ENCODE measurements at places on chromosomes 6 and 20.

DNA sequence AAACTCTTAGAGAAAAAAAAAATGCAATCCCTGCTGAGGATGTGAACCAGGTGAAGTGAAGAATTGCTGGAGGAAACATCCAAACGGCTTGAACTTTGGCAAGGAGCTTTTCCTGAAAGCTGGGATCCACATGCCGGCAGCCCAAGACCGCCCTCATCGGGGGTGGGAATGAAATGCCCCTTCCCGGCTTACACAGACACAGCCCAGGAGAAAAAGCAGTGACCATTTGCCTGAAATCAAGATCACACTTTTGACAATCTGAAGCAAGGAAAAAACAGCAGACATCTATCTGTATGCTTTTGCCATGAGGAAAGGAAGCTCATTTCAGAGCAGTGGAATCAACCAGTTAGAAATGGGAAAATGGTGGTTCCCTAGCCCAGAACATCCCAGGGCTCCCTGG, 254.5 kb downstream of the TAF4 start:
- H3K36me3 ChIP-seq, result no peaks in the 10 kb centered on the region
- no peak overlapping the region for H3K27ac ChIP-seq
- no peaks in the 10 kb centered on the region for H3K27me3 ChIP-seq
- no peaks in the 10 kb centered on the region for H3K4me1 ChIP-seq

- H3K4me3 ChIP-seq, result no peak overlapping the region
- peaks cover 4% of the 10 kb centered on the region for H3K4me1 ChIP-seq
- H3K36me3 ChIP-seq, result no peaks in the 10 kb centered on the region
- H3K27ac ChIP-seq, result no peak overlapping the region
Measured at GRCh38 chr6:166621114-166621540, 5.9 kb downstream of the RPS6KA2 start.

DNA sequence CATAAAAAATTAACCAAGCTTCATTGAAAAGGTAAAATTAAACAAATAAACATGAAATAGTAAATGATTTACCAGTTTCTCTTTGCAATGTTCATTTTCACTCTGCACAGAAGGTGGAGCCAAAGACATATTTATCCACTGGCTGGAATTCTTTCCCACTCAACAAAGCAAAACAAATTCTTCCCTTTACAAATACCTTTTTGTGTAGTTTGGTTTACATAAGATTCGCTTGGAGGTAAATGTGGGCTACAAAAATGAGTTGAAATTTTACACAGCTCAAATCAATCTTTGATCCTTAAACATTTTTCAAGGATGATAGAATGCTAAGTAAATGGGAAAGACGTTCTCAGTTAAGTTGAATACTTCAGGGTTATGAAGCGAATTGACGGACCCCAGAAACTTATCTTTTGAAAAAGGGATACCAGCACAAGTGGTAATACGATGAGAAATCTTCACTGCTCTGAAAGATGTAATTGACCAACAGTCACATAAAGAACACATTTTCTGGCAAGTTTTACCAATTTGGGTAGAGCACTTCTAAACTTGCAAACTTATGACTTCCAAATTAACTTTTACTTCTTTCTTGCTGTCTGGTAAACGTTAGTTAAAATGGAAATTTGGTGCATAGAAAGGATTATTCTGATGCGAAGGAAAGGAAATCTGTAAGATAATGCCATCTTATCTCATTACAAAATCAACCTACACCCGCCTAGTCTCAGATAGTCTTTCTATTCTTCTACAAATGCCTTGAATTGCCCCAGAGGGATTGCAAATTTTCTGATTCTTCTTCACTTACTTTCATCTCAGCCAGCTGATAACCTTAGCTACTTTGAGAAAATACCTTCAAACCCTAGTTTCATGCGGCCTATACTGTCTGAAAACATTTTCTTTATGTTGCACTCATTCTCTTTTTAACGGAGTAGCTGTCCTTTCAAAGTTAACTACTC, 4.7 kb upstream of the GJA1 start:
- no peaks in the 10 kb centered on the region for H3K36me3 ChIP-seq
- H3K4me3 ChIP-seq, result no peak overlapping the region
- H3K4me1 ChIP-seq, result no peaks in the 10 kb centered on the region
- H3K27ac ChIP-seq, result no peak overlapping the region
- peaks cover 14% of the 10 kb centered on the region for H3K27me3 ChIP-seq

GRCh38 chr6:158086504-158087223, 81.4 kb downstream of the SERAC1 start:
- DNase-seq, result no peak
- peak overlapping the region; percentile 70 for H3K27ac ChIP-seq
- peaks cover 47% of the 10 kb centered on the region for H3K36me3 ChIP-seq
- peaks cover 21% of the 10 kb centered on the region for H3K4me1 ChIP-seq
- no peaks in the 10 kb centered on the region for H3K27me3 ChIP-seq
- no peak overlapping the region for H3K4me3 ChIP-seq

GRCh38 chr20:58621906-58622548, 29.1 kb upstream of the STX16 start:
- H3K27me3 ChIP-seq, result peaks cover 7% of the 10 kb centered on the region
- H3K4me1 ChIP-seq, result peaks cover 2% of the 10 kb centered on the region
- no peak overlapping the region for H3K27ac ChIP-seq
- no peak for DNase-seq

DNA sequence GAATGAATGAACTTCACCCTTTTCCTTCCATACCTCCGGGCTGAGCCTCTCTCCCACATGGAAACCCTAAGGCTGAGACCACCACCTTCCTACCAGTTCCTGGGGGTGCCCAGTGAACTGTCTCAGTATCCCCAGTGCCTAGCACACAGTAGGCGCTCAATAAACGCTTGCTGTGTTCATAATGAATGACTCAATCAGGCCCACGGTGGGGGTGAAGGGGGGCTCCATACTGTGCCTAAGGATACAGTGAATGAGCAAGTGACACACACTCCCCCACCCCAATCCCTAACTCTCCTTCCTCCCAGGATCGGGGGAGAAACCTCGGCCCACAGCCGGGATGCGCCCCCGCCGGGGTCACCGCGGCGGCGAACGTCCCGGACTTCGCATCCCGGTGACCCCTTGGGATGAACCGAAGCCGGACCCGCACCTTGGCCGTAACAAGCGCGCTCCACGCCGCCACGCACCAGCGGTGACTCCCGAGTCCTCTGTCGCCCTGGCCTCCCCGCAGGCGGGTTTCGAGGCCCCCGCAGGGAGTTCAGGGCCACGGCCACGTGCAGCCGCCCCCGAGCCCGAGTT, 592 bp downstream of the KCNG1 start:
- no peak overlapping the region for H3K4me3 ChIP-seq
- DNase-seq, result no peak
- H3K4me1 ChIP-seq, result peaks cover 3% of the 10 kb centered on the region
- H3K27me3 ChIP-seq, result peaks cover 74% of the 10 kb centered on the region
- H3K36me3 ChIP-seq, result no peaks in the 10 kb centered on the region

DNA sequence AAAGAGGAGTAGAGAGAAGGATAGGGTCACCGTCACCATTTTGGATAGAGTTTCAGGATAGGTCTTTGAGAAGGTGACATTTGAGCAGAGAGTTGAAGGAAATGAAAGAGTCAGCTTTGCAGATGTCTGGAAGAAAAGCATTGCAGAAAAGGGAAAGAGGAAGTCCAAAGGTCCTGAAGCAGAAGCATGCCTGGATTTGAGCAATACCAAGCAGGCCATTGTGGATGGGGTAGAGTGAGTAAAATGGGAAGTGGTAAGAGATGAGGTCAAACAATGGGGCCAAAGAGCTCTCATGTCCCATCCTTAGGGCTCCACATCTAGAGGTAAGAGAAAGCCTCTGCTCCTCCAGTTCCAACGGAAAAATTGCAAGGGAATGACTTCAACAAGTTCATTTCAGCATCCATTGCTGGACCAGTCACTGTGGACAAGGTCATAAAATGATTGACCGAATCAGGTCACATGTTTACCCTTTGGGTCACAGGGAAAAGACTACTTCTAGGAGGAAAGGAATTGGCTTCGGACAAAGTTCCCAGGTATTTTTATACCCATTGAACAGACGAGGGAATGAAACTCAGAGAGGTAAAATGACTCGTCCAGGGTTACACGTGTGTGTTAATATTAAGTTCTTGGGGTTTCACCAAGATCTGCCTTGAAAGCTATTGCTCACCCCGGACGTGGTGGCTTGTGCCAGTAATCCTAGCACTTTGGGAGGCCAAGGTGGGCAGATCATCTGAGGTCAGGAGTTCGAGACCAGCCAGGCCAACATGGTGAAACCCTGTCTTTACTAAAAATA, 6.6 kb upstream of the SAMHD1 start:
- H3K27me3 ChIP-seq, result no peaks in the 10 kb centered on the region
- no peak overlapping the region for H3K27ac ChIP-seq
- peaks cover 17% of the 10 kb centered on the region for H3K4me1 ChIP-seq

GRCh38 chr6:84282550-84282949, 55.1 kb upstream of the CEP162 start:
- H3K27me3 ChIP-seq, result peaks cover 6% of the 10 kb centered on the region
- H3K27ac ChIP-seq, result no peak overlapping the region
- DNase-seq, result no peak
- H3K4me1 ChIP-seq, result no peaks in the 10 kb centered on the region
- no peak overlapping the region for H3K4me3 ChIP-seq
- H3K36me3 ChIP-seq, result no peaks in the 10 kb centered on the region

- no peaks in the 10 kb centered on the region for H3K27me3 ChIP-seq
Measured at GRCh38 chr6:158467923-158468322, 92.0 kb upstream of the TMEM181 start.

DNA sequence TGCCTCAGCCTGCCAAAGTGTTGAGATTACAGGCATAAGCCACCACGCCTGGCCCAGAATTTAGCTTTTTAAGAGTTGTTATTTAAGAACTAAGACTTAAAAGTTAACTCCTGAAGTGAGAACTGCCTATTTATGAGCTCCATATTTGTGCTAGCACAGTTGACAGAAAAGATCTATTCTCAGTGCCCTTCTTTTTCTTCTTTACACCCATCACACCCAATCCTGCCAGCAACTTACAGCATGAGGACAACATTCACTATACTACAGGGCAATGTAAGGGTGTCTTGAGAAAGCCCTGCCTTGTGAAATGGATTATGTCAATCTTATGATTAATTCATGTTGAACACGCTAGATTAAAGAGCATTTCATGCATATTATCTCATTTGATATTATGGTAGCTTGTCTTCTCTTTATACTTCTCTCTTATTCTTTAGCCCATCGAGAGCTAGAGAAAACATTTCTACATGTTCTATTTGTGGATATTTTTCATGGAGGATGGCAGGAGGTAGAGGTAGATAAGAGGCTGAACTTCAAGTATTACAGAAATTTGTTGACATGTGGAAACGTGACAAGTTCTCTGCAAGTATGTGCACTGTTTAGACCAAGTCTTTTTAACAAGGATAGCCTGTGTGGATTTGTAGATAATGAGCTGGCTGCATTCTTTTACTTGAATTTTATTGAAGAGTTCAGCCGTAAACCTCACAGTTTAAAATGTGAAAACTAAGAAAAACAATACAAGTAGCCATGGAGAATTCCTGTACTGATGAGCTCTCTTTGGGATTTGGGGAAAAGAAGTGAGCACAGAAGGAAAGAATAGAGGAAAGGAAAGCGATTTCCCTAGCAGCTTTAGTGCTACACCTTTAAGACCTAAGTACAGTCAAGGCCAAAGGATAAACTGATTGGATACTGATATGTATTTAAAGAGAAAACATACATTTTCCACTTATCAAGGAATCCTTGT, 212.2 kb downstream of the ARHGAP18 start:
- no peaks in the 10 kb centered on the region for H3K27me3 ChIP-seq
- DNase-seq, result no peak
- no peak overlapping the region for H3K4me3 ChIP-seq
- H3K27ac ChIP-seq, result no peak overlapping the region
- peaks cover 28% of the 10 kb centered on the region for H3K4me1 ChIP-seq
- H3K36me3 ChIP-seq, result no peaks in the 10 kb centered on the region

- H3K27ac ChIP-seq, result no peak overlapping the region
- peaks cover 34% of the 10 kb centered on the region for H3K4me1 ChIP-seq
- no peaks in the 10 kb centered on the region for H3K27me3 ChIP-seq
- H3K4me3 ChIP-seq, result no peak overlapping the region
- DNase-seq, result no peak
- peaks cover 11% of the 10 kb centered on the region for H3K36me3 ChIP-seq
Measured at GRCh38 chr6:31676904-31677303, 4.0 kb downstream of the LY6G5C start.

- no peaks in the 10 kb centered on the region for H3K27me3 ChIP-seq
- DNase-seq, result no peak
- H3K36me3 ChIP-seq, result no peaks in the 10 kb centered on the region
- H3K4me1 ChIP-seq, result no peaks in the 10 kb centered on the region
Measured at GRCh38 chr20:60299951-60300350, 341.7 kb downstream of the CDH26 start.

DNA sequence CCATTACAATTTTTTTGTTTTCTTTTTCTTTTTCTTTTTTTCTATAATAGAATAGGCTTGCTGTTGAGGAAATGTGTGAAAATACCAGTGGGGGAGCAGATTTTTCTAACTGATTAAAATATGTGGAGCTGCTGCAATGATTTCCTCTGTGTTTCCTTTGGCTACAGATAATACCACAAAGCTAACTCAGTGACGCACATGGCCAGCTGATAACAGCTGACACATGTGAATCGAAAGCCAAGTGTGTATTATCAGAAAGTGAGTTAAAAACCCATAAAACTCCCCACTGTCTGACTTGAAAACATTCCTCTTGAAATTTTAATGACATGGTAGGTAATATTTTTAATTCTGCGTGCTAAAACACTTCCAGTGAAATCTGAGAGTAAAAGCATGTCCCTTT, 70.8 kb upstream of the AHI1 start:
- peaks cover 56% of the 10 kb centered on the region for H3K4me1 ChIP-seq
- H3K4me3 ChIP-seq, result no peak overlapping the region
- peaks cover 45% of the 10 kb centered on the region for H3K36me3 ChIP-seq
- DNase-seq, result peak; percentile 84
- peaks cover 2% of the 10 kb centered on the region for H3K27me3 ChIP-seq
- peak overlapping the region; percentile 84 for H3K27ac ChIP-seq

- no peaks in the 10 kb centered on the region for H3K27me3 ChIP-seq
- H3K4me3 ChIP-seq, result no peak overlapping the region
- H3K4me1 ChIP-seq, result peaks cover 13% of the 10 kb centered on the region
- peak overlapping the region; percentile 6 for H3K27ac ChIP-seq
- H3K36me3 ChIP-seq, result no peaks in the 10 kb centered on the region
- DNase-seq, result no peak
Measured at GRCh38 chr6:11495565-11496145, 41.9 kb upstream of the TMEM170B start.

DNA sequence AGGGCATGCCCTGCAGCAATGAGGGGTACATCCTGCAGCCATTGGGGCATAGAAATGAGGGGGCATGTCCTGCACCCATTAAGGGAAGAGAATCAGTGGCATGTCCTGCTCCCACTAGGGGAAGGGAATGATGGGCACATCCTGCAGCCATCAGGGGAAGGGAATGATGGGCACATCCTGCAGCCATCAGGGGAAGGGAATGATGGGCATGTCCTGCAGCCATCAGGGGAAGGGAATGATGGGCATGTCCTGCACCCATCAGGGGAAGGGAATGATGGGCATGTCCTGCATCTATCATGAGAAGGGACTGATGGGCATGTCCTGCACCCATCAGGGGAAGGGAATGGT, 49.7 kb downstream of the PSMB1 start:
- H3K4me3 ChIP-seq, result no peak overlapping the region
- H3K36me3 ChIP-seq, result no peaks in the 10 kb centered on the region
- peaks cover 45% of the 10 kb centered on the region for H3K27me3 ChIP-seq
- no peak overlapping the region for H3K27ac ChIP-seq
- no peak for DNase-seq

GRCh38 chr6:18269253-18269652, 4.9 kb upstream of the DEK start:
- peaks cover 11% of the 10 kb centered on the region for H3K27me3 ChIP-seq
- DNase-seq, result peak; percentile 42
- peaks cover 9% of the 10 kb centered on the region for H3K4me1 ChIP-seq
- H3K27ac ChIP-seq, result no peak overlapping the region
- peaks cover 6% of the 10 kb centered on the region for H3K36me3 ChIP-seq
- H3K4me3 ChIP-seq, result no peak overlapping the region
